ENCODE measurements at places on chromosomes 13 and 19.

DNA sequence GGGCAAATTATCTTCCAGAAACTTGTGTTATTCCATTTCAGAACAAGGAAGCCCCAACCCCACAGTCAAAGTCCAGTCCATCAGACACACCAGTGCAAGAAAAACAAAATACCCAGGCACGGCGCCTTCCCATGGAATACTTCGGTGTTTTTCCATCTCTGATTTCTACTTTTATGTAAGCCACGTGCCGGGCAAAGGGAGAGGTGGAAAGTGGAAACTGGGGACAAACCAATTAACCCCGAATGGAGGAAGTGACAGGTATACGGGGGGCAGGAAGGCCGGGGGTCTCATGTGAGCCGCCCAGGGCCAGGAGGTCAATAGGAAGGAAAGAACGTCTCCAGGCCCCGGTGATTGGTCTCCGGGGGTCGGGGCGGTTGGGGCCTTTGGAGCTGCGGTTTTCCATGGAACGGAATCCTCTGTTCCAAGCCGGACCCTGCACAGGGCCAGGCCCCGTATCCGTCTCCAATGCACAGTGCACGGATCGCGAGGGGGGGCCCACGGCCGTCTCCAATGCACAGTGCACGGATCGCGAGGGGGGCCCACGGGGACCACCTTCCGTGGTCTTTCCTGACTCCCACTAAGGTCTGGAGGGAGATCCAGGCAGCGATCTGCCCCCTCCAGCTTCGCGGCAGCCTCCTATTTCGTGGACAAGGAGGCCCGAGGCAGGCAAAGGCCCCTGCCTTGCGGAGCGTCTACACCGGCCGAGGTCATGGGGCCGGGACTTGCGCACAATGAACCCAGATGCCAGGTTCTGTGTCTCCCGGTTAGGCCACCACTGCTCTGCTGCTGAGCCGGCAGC lies 79.7 kb downstream of the GADD45B start:
- no peak for DNase-seq

DNA sequence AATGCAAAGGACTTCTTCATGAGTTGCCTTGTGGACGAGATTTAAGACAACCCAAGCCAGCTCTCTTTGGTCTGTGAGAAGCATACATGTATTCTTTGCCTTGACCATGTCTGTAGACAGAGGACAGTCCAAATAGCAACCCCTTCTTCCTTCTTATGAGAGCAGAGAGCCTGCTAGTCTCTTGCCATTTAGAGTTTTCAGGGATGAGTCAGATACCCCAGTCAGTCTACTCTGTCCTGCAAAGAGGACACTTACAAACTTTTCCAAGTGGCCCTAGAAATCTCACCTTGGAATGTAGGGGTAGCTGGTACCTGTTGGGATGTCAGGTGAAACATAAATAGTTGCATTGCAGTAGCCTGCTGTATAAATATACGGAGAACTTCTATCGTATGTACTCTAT lies 36.7 kb downstream of the DNAJC3 start:
- no peak for DNase-seq

DNA sequence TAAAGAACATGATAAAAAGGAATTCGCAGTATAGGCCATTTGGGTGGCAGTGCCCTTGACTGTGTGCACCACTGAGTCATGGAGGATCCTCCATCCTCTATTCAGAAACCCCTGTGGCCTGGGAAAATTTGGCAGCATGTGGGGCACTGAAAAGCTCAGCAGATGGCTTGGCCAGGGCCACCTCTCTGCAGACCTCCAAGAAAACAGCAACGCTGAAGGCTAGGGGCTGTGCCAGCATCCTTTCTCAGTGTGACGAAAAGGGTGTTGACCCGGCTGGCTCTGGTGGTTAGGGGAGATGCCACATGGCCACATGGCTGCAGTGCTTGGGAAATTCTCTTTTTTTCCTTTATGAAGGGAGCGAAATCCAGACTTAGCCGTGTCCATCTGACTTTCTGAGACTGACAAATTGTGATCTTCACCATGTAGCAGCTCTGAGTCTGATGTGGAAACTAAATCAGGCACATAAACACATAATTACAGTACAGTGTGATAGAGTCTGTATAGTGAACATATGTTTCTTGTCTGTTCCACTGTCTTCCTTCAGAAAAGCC lies 178.0 kb downstream of the KCTD12 start:
- DNase-seq: no peak

- no peak for DNase-seq
Measured at GRCh38 chr13:107531180-107531579, 684.2 kb downstream of the LIG4 start.

GRCh38 chr19:11208561-11209471 lies 11.5 kb upstream of the KANK2 start:
- DNase-seq: no peak

DNA sequence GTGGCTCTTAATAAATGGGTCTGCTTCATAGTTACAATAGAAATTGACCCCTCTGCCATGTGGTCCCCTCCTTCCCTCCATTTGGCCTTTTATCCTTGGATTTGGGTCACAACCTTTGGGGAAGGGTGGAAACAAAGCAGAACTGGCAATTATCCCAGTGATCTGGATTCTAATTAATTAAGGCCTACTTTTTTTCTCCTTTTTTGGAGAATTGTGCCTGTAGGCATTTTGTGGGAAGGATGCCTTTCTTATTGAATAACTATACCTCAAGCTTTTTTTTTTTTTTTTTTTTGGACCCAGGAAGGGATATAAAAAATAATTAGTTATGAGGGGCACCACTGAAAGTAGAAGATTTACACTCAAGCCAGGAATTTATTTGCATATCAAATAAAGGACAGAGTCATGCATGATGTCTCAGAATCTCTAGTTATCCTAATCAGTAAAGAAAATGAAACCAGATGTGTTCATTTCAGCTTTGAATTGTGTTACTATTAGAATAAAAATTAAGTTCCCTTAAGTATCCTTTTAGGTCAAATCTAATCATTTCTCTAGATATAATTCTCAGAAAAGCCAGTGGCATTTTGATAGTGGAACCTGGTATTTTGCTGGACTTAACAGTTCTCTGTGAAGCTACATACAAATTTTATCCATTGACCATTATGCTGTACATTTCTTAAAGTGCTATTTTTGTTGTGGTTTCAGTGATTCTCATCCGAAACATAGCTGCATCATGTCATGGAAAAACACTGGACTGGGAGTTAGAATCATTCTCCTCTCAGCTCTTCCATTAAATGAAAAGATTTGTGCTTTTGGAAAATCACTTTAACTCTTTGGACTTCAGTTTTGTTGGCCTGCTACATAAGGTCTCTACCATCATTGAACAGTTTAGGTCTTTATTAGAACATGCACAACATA lies 129.3 kb downstream of the KCNRG start:
- DNase-seq: no peak

DNA sequence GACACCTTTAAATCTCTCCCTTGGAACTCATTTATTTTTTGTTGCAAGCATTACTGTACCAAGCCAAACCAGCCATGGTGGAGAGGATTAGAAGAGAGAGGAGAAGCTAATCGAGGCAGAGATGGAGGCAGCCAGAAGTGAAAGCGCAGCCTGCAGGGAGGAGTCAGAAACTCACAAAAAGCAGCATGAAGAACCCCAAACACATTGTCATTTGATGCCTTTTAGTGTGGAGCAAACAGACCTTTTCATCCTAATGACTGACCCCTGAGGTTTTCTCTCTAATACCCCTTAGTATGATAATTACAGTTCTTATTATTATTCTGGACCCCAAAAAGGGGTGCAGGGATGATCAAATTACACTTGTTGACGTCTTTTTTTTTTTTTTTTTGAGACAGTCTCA lies 62.5 kb downstream of the TNFRSF19 start:
- DNase-seq: no peak

DNA sequence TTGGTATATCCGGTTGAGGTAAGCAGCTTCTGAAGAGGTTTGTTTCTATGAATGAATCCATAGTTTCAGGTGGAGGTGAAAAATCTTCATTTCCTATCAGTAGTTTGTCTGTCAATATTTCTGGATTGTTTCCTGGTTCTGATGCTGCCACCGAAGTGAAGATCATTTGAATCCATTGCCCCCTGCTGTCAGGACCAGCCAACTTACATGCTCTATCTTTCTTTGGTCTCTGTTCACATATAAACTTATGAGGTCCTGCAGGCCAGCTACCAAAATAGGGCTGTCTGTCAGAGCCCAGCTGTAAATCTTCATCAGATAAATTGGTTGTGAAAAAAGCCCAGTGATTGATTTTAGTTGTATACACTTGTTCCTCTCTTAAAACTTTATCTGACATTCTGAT lies 15.2 kb upstream of the N4BP2L1 start:
- peak; percentile 46 for DNase-seq

GRCh38 chr19:4829001-4829712 lies 2.4 kb downstream of the TICAM1 start:
- no peak for DNase-seq

DNA sequence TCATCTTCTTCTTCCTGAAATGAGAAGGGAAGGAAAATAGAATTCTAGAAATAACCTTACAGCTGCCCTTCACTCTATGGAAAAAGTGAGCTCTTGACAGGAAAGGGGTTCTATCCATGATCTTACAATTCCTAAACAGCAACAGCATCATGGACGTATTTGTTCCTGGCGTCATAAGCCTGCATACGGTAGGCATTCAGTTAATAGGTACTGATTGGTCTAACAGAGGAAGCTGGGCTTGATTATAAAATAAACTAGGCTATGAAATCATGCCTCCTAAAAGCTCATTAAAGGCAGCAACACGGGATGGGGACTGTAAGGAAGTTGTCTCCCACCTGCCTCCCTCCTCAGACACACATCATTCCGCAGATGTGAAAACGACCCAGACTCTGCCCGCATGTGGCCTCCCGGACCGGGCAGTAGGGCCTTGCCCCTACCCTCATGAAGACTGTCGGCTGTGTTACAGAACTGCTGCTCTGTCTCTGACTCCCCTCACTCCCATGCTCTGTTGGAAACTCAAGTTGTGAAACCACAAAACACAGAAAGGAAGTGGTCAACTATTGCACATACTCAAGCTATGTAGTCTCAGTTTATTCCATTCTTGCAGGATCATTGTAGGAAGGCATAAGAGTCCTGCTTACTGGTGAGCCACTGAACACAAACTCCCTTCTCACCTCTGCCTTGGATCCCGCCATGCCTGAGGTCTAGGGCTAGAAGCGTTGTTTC lies 129.8 kb downstream of the DLEU7 start:
- DNase-seq: peak; percentile 28

GRCh38 chr13:73687929-73688328 lies 446.3 kb downstream of the KLF12 start:
- DNase-seq: no peak

- DNase-seq: no peak
Measured at GRCh38 chr13:24631922-24632321, 48.3 kb upstream of the ATP12A start.

DNA sequence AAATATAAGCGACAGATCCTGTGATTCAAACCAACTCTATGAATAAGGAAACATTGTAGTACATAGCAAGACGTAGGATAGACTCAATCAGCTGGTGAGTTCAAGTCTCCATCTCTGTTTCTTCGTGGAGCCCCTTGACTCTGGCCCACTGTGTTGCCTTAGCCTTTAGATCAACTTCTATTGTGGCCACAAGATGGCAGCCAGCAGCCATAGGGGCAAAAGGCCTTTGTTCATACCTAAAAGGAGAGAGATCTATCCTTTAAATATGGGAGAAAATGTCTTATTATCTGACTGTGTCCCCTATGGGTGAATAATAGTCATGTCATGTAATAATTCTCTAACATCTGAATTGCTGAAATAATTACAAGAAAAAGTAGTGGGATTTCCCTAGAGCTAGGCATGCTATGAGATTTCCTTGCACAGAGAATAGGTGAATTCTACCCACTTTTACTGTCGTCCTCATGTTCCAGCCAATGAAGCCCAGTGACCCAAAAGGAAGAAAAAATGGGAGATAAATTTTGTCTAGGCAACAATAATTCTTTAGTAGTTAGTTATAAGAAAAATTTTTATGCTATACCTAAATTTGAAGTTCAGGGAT lies 129.4 kb downstream of the PCDH20 start:
- no peak for DNase-seq

- DNase-seq: no peak
Measured at GRCh38 chr13:103284466-103284865, 218.2 kb upstream of the SLC10A2 start.

DNA sequence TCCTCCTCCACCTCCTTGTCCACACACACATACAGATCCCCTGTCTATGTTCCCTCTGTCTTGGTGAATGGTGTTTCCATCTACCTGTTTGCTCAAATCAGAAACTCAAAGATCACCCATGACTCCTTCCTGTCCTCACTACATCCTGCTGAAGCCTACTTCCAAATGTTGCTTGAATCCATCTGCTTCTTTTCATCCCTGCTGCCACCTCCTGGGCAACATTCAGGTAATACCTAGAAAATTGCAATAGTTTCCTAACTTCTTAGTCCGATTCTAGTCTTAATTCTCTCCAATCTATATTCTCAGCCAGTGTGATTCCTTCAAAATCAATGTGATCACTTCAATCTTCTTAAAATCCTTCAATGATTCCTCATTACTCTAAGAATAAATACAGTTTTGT lies 155.5 kb upstream of the STARD13 start:
- DNase-seq: no peak

GRCh38 chr13:103878891-103879605 lies 812.8 kb upstream of the SLC10A2 start:
- DNase-seq: no peak

- DNase-seq: no peak
Measured at GRCh38 chr13:24115671-24116070, 44.8 kb upstream of the SPATA13 start.

DNA sequence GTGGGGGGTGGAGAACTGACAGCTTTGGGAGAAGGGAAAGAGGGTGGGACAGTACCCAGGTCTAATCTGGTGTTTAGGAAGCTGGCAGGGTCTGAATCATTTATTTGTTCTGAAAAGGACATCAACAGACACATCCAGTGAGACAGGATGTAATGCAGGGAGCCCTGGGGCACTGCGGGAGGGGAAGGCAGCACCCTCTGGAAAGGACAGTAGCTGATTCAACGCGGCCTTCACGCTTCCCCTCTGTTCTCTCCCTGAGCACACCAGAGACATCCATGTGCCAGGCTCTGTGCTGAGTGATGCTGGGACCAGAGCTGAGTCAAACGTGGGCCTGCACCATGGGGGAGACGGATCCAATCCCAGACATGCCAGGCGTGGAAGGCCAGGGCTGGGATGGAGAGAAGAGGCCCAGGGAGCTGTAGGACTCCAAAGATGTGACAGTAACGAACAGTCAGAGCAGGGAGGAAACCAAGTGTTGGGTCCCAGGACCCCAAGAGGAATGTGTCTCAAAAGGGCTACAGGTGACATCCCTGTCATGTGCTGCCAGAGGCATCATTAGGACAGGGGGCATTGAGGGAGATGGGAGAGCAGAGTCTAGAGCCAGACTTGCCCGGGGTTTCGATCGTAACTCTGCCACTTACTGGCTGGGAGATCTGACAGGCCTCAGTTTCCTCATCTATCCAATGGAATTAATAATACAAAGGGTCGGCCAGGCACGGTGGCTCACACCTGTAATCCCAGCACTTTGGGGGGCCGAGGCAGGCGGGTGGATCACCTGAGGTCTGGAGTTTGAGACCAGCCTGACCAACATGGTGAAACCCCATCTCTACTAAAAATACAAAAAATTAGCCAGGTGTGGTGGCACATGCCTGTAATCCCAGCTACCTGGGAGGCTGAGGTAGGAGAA lies 1.7 kb downstream of the ETFB start:
- DNase-seq: no peak

Data from GM19239 (cell line).